CD8-positive, alpha-beta memory T cell (primary cell): ENCODE measurements at places on chromosomes 11 and 22. TPM values are rescaled to one million over a fixed set of nuclear protein-coding genes. Genes with fewer than 3 reads are reported as not detected.

DNA sequence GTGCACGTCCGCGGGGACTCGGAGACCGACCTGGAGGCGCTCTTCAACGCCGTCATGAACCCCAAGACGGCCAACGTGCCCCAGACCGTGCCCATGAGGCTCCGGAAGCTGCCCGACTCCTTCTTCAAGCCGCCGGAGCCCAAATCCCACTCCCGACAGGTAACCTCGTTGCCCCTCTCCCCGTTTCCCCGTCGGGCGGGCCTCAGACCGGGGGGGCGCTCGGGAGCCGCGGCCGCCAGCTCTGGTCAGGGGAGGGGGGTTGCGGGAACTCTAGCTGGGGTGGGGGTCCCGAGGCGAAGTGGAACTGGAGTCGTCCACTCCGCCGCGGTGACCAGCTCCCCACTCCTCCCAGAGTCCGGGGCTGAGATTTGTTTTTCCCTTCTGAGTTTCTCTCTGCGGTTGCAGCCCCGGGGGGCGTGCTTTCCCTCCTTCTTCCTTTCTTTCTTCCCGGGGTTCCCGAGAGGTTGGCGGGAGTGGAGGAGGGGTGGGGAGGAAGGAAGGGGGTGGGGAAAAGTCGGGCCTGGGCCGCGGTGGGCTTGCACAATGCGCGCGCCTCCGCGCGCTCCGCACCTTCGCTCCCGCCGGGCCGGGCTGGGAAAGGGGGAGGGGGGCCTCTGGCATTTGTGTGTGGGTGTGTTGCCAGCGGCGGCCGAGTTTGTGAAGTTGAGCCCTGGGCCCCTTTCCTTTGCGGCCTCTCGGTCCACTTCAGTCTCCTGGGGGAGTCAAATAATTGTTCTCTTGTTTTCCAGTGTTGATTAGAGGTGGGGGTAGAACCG, 952 bp downstream of the YAP1 start:
- H3K27me3 ChIP-seq = peaks cover 11% of the 10 kb centered on the region
- no peaks in the 10 kb centered on the region for H3K36me3 ChIP-seq
- peak overlapping the region; percentile 50 for H3K4me3 ChIP-seq
- no peak overlapping the region for H3K27ac ChIP-seq

DNA sequence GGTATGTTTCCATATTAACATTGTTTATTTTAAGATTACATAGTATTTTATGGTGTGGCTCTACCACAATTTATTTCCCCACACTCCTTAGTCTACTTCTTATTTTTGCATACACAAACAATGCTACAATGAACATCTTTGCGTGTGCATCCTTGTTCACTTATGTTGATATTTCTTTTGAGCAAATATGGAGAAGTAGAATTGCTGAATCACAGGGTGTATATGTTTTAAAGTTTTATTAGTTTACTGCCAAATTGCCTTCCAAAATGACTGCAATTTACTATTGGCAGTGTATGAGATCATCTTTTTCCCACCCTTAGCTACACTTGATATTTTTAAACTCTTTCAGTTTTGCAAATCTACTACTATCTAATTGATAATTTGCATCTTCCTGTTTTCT, 38.7 kb upstream of the FAR1 start:
- no peaks in the 10 kb centered on the region for H3K36me3 ChIP-seq
- no peak for DNase-seq
- no peak overlapping the region for H3K4me3 ChIP-seq
- H3K27ac ChIP-seq = no peak overlapping the region
- H3K27me3 ChIP-seq = no peaks in the 10 kb centered on the region

DNA sequence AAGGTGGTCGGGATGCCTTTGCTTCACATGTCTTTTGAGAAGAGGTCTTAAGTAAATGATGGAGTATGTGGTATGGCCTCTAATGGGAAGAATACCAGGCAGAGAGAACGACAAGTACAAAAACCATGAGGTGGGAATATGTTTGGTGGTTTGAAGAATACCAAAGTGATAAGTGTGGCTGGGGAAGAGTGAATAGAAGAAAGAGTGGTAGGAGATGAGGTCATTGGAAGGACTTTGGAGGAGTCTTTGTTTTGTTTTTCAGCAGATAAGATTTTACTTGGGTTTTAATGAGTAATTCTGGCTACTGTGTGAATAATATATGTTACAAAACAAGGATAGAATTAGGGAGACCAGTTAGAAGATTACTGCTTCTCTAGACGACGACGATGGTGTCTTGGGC, 515.4 kb downstream of the RAB38 start:
- H3K4me3 ChIP-seq = no peak overlapping the region
- DNase-seq = no peak
- no peaks in the 10 kb centered on the region for H3K4me1 ChIP-seq
- no peaks in the 10 kb centered on the region for H3K36me3 ChIP-seq

GRCh38 chr11:113732092-113732491, 26.0 kb upstream of the TMPRSS5 start:
- H3K4me1 ChIP-seq = no peaks in the 10 kb centered on the region
- H3K36me3 ChIP-seq = peaks cover 20% of the 10 kb centered on the region
- DNase-seq = no peak
- no peak overlapping the region for H3K4me3 ChIP-seq
- H3K27ac ChIP-seq = no peak overlapping the region
- no peaks in the 10 kb centered on the region for H3K27me3 ChIP-seq

GRCh38 chr11:111605681-111606080, 3.4 kb downstream of the SIK2 start:
- no peak overlapping the region for H3K27ac ChIP-seq
- no peaks in the 10 kb centered on the region for H3K27me3 ChIP-seq
- H3K4me1 ChIP-seq = peaks cover 27% of the 10 kb centered on the region
- DNase-seq = no peak

DNA sequence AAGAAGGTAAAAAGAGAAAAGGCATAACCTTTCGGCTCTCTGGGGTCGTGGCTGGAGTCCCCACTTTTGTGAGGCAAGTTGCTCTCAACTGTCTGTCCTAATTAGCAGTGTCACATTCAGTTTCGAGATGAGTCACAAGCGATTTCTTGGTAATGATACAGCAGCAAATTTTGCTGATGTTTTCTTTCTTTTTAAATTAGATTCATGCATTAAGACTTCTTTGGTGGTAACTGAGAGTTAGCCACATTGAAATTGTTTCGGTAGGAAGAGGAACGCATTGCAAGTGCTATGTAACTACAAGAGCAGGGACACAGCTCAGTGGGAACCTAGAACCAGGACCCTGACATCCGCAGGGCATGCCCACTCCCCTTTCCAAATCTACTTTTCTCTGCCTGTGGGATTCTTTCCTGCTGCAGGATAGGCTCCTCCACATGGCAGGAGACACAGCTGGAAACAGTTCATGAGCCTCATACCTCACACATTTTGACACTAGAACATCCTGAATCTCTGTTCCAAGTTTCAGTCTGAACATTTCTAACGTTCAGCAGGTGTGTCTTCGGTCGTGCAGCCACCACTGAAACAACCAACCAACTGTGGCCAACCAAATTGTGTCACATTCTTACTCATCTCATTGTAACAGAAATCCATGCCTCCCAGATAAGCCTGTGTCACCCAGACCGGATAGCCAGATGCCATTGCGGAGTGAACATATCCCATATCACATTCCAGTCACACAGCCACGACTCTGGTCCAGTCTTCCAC, 987.6 kb downstream of the NTM start:
- H3K27ac ChIP-seq = no peak overlapping the region
- H3K4me1 ChIP-seq = no peaks in the 10 kb centered on the region
- no peaks in the 10 kb centered on the region for H3K36me3 ChIP-seq

GRCh38 chr11:133082841-133083488, 449.3 kb downstream of the OPCML start:
- no peaks in the 10 kb centered on the region for H3K36me3 ChIP-seq
- H3K27ac ChIP-seq = no peak overlapping the region
- H3K4me1 ChIP-seq = no peaks in the 10 kb centered on the region
- peaks cover 10% of the 10 kb centered on the region for H3K27me3 ChIP-seq
- no peak overlapping the region for H3K4me3 ChIP-seq

- no peaks in the 10 kb centered on the region for H3K36me3 ChIP-seq
- no peaks in the 10 kb centered on the region for H3K4me1 ChIP-seq
- H3K27me3 ChIP-seq = no peaks in the 10 kb centered on the region
- no peak overlapping the region for H3K27ac ChIP-seq
These were observed 36.4 kb downstream of the DKK3 start for GRCh38 chr11:11971906-11972547.

GRCh38 chr22:32044913-32045312, 1.9 kb downstream of the SLC5A1 start:
- H3K4me3 ChIP-seq = no peak overlapping the region
- no peak overlapping the region for H3K27ac ChIP-seq
- no peaks in the 10 kb centered on the region for H3K36me3 ChIP-seq
- H3K27me3 ChIP-seq = no peaks in the 10 kb centered on the region
- DNase-seq = no peak

- no peak overlapping the region for H3K27ac ChIP-seq
- H3K27me3 ChIP-seq = no peaks in the 10 kb centered on the region
- H3K36me3 ChIP-seq = peaks cover 18% of the 10 kb centered on the region
- no peak overlapping the region for H3K4me3 ChIP-seq
- no peaks in the 10 kb centered on the region for H3K4me1 ChIP-seq
These were observed 19.7 kb upstream of the DNAJB13 start for GRCh38 chr11:73931039-73931645.

- H3K27me3 ChIP-seq = no peaks in the 10 kb centered on the region
- H3K27ac ChIP-seq = no peak overlapping the region
- no peak overlapping the region for H3K4me3 ChIP-seq
These were observed 180.6 kb upstream of the MTMR2 start for GRCh38 chr11:96104496-96104895.

DNA sequence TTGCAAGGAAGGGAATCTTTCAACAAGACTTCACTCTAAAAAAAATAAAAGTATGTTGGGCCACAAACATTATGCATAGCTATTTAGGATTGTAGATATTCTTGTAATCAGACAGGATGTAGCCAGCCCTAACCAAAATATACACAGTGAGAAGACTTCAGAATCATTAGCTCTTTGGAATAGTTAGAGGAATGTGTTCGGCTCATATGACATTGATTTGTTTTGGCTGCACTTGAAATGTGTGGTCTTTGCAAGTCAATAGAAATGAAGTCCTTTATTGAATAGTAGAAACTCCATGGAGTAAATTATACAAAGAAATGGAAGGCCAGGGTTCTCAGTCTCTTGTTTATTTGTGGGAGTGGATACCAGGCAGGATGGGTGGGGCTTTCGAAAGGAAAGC, 692.1 kb downstream of the NTM start:
- H3K4me3 ChIP-seq = no peak overlapping the region
- no peaks in the 10 kb centered on the region for H3K36me3 ChIP-seq
- no peaks in the 10 kb centered on the region for H3K27me3 ChIP-seq
- no peak for DNase-seq
- no peaks in the 10 kb centered on the region for H3K4me1 ChIP-seq

DNA sequence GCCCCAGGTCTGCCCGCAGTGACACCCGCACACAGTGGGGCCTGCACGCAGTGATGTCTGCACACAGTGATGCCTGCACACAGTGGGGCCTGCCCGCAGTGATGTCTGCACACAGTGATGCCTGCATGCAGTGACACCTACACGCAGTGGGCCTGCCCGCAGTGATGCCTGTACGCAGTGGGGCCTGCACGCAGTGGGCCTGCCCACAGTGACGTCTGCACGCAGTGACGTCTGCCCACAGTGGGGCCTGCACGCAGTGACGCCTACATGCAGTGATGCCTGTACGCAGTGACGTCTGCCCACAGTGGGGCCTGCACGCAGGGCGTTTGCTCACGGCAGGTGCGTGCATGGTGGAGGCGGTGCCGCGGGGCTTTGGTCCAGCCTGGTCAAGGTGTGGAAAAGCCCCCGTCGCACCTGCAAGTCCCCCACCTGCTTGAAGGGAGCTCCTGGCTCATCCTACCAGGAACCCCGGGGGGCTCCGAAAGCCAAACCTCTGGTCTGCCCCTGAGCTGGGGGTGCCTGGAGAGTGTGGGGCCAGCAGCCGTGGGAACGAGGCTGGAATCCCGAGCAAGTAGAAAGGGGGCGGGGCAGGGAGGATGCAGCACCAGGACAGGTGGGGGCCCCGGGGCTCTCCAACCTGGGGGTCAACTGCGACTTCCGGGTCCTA, 8.9 kb upstream of the SYT8 start:
- H3K36me3 ChIP-seq = no peaks in the 10 kb centered on the region
- H3K27ac ChIP-seq = no peak overlapping the region
- no peak for DNase-seq
- no peaks in the 10 kb centered on the region for H3K4me1 ChIP-seq
- H3K4me3 ChIP-seq = no peak overlapping the region

- H3K4me3 ChIP-seq = no peak overlapping the region
- no peaks in the 10 kb centered on the region for H3K27me3 ChIP-seq
- no peaks in the 10 kb centered on the region for H3K36me3 ChIP-seq
- H3K4me1 ChIP-seq = no peaks in the 10 kb centered on the region
- DNase-seq = no peak
- no peak overlapping the region for H3K27ac ChIP-seq
These were observed 70.9 kb downstream of the SLC35F2 start for GRCh38 chr11:107787733-107788132.

GRCh38 chr11:115220911-115221310, 283.3 kb downstream of the CADM1 start:
- H3K27me3 ChIP-seq = no peaks in the 10 kb centered on the region
- no peak for DNase-seq
- no peak overlapping the region for H3K27ac ChIP-seq
- peaks cover 19% of the 10 kb centered on the region for H3K4me1 ChIP-seq
- H3K4me3 ChIP-seq = no peak overlapping the region

GRCh38 chr11:12195768-12196167, 85.4 kb downstream of the MICAL2 start:
- peak overlapping the region; percentile 74 for H3K27ac ChIP-seq
- H3K27me3 ChIP-seq = no peaks in the 10 kb centered on the region
- no peaks in the 10 kb centered on the region for H3K36me3 ChIP-seq
- DNase-seq = peak; percentile 71

- H3K27ac ChIP-seq = no peak overlapping the region
- no peaks in the 10 kb centered on the region for H3K27me3 ChIP-seq
- H3K36me3 ChIP-seq = no peaks in the 10 kb centered on the region
- DNase-seq = no peak
These were observed 19.9 kb upstream of the SCN3B start for GRCh38 chr11:123674297-123674696.

GRCh38 chr11:1333091-1333772, 23.8 kb upstream of the TOLLIP start:
- H3K4me3 ChIP-seq = no peak overlapping the region
- H3K4me1 ChIP-seq = peaks cover 12% of the 10 kb centered on the region
- no peaks in the 10 kb centered on the region for H3K27me3 ChIP-seq
- no peak overlapping the region for H3K27ac ChIP-seq

The ACTN3 gene
- total RNA-seq = 0.31 TPM

The FOLR2 gene
- 0.26 TPM for total RNA-seq

The CHST1 gene
- total RNA-seq = 0.80 TPM

The RAPSN gene
- 0.79 TPM for total RNA-seq

The ART1 gene
- not detected for total RNA-seq

The OR52H1 gene
- not detected for total RNA-seq

The AMPD3 gene
- total RNA-seq = 12.2 TPM

The RIBC2 gene
- total RNA-seq = 9.6 TPM

The XKR3 gene
- not detected for total RNA-seq
